ENCODE measurements at places on chromosomes 7 and 10. TPM values are rescaled to one million over a fixed set of nuclear protein-coding genes. Genes with fewer than 3 reads are reported as not detected.

BLNK gene
- 2.2 TPM for total RNA-seq

SMKR1 gene
- not detected for total RNA-seq

TMEM176B gene
- total RNA-seq = 47.4 TPM

SPAM1 gene
- total RNA-seq = not detected

Data from sigmoid colon (tissue), 7 donors.